Hematopoietic multipotent progenitor cell treated with erythropoietin and hydrocortisone succinate and interleukin-3 and kit ligand, for 8 days (in vitro differentiated cells): ENCODE measurements at places on chromosomes 3 and 15.

- DNase-seq: no peak
These were observed 145.9 kb upstream of the LRRFIP2 start for GRCh38 chr3:37320276-37320675.

DNA sequence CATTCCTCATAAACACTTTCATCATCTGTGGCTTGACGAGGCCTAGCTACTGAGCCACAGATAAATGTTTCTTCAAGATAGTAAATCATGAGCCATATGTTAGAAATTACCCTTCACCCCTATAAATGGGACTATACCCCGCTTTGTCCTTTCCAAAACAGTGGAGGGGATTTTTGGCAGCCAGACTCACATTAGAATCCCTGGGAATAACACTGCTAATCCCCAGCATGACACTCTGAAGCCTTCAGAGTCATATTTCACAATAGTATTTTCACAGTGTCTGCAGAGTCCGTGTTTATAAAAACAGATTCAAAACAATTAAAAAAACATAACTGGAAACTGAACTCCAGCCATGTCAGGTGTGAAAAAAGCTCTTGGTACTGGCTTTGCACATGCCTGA, 271.6 kb downstream of the ERC2 start:
- no peak for DNase-seq

DNA sequence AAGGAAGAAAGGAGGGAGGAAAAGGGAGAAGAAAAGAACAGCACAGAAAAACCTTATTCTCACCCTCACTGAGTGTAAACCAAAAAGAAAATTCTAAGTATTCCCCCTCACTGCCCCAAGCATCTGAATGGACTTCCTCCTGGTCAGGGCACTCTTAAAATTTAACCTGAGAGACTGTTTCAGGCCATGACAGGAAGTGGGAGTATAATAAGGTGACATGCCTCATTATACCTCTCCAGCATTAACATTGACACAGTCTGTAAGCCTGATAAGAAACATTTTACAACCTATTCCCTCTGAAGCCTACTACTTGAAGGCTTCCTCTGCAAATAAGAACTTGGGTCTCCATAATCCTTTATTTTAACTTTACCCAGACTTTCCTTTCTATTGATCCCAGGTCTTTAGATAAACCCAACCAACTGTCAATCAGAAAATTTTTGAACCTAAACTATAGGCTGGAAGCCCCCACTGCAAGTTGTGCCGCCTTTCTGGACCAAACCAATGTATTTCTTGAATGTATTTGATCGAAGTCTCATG, 41.7 kb downstream of the SLCO2A1 start:
- DNase-seq: no peak

GRCh38 chr3:2931265-2931664, 178.9 kb downstream of the IL5RA start:
- DNase-seq: no peak
